ENCODE measurements at places on chromosomes 1 and 21.

- no peak for DNase-seq
Measured at GRCh38 chr1:61687901-61688300, 37.0 kb downstream of the TM2D1 start.

- no peak for DNase-seq
Measured at GRCh38 chr1:215825056-215825455, 258.0 kb downstream of the KCTD3 start.

GRCh38 chr21:15034126-15034853, 30.5 kb downstream of the NRIP1 start:
- no peak for DNase-seq

DNA sequence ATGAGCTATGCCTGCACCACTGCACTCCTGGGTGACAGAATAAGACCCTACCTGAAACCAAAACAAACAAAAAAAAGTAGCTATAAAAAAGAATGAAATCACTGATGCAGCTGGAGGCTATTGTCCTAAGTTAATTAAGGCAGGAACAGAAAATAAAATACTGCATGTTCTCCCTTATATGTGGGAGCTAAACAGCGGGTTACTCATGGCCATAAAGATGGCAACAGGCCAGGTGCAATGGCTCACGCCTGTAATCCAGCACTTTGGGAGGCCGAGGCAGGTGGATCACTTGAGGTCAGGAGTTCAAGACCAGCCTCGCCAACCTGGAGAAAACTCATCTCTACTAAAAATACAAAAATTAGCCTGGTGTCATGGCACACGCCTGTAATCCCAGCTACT, 152.7 kb downstream of the PIK3R3 start:
- DNase-seq: no peak
